ENCODE measurements at places on chromosomes 7 and 10. TPM values are rescaled to one million over a fixed set of nuclear protein-coding genes. Genes with fewer than 3 reads are reported as not detected.

Gene ASAH2
- 3.0 TPM for polyA plus RNA-seq

Gene MYOF
- 62.9 TPM for polyA plus RNA-seq

Gene CHRM2
- 0.98 TPM for polyA plus RNA-seq

Gene WDR11
- 96.3 TPM for polyA plus RNA-seq

Gene TMEM225B
- polyA plus RNA-seq: 1.5 TPM

Gene STEAP1B
- 3.3 TPM for polyA plus RNA-seq

Gene NUTM2A
- polyA plus RNA-seq: 3.5 TPM

Gene OGDHL
- 0.57 TPM for polyA plus RNA-seq

Gene NKX1-2
- not detected for polyA plus RNA-seq

Gene TRIM73
- 3.6 TPM for polyA plus RNA-seq

Gene INMT
- polyA plus RNA-seq: 24.2 TPM

Gene CYP26A1
- polyA plus RNA-seq: not detected

Gene TIMM23
- 54.9 TPM for polyA plus RNA-seq

Gene ARPC1A
- 89.8 TPM for polyA plus RNA-seq

Gene CPA2
- 0.29 TPM for polyA plus RNA-seq

Gene SYCE1
- polyA plus RNA-seq: 0.09 TPM

Gene SNX10
- polyA plus RNA-seq: 5.8 TPM

Gene ATOH7
- polyA plus RNA-seq: 0.12 TPM

Gene SFRP4
- 1.3 TPM for polyA plus RNA-seq

Gene PDGFA
- 47.4 TPM for polyA plus RNA-seq

Gene ERVW-1
- 1.7 TPM for polyA plus RNA-seq

Gene PSMC2
- polyA plus RNA-seq: 99.4 TPM

Gene LRRD1
- 0.73 TPM for polyA plus RNA-seq

Gene XRCC2
- 13.2 TPM for polyA plus RNA-seq

Gene TMUB1
- polyA plus RNA-seq: 17.8 TPM

Gene SPDYE9
- polyA plus RNA-seq: 1.7 TPM

Gene AASS
- polyA plus RNA-seq: 74.1 TPM

Gene GNGT1
- not detected for polyA plus RNA-seq

Gene PCGF6
- polyA plus RNA-seq: 12.7 TPM

Gene SEMA3D
- polyA plus RNA-seq: 44.4 TPM

Gene ADCY1
- polyA plus RNA-seq: 2.2 TPM
